ENCODE measurements at places on chromosomes 3 and 15.

- DNase-seq = no peak
These were observed 128.6 kb downstream of the PTPRG start for GRCh38 chr3:61690016-61690415.

GRCh38 chr3:141125351-141125750, 74.2 kb downstream of the SPSB4 start:
- no peak for DNase-seq

- DNase-seq = no peak
These were observed 21.4 kb downstream of the CALML4 start for GRCh38 chr15:68183616-68184315.

DNA sequence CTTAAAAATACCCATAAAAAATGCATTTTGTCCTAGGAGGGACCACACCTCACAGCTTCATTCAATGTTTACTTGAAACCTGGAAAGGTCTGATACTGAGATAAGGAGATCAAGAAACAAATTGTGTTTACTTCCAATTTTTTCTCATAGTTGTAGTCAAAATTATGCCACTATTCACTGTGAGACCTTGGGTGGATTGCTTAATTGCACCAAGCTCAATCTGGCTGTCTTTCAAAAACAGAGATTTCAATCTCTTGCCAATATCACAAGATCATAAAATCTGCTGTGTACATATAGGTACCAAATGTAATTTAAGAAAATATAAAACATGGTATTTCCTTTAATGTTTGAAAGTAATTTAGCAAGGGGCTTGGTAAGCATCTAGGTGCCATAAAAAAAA, 186.4 kb upstream of the THBS1 start:
- DNase-seq = no peak

Measured in GM19239 (cell line).